ENCODE measurements at places on chromosomes 2 and 18.

DNA sequence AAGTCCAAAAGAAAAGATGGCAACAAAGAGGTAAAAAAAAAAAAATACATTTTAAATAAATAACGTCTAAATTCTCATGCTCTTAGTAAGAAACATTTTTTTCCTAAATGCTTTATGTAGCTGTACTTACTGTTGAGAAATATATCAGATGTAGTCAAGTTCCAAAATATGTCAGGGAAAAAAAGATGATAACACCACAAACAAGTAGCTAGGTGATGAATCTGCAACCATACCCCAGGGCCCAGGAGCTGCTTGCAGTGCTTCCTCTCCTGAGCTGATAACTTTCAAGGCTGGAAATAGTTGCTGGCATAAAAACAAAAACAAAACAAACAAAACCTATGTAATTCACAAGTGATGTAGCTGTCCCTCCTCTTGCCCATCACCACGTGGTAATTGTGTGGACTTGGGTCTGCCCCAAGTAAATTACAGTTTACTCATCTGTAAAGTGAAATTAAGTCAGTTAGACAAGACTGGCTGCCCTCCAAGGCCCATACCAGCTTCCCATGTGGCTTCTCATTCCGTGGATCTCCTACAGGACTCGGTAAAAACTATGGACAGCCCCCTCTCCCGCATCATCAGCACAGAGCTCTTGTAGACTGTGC lies 82.6 kb downstream of the SP100 start:
- no peak for DNase-seq

DNA sequence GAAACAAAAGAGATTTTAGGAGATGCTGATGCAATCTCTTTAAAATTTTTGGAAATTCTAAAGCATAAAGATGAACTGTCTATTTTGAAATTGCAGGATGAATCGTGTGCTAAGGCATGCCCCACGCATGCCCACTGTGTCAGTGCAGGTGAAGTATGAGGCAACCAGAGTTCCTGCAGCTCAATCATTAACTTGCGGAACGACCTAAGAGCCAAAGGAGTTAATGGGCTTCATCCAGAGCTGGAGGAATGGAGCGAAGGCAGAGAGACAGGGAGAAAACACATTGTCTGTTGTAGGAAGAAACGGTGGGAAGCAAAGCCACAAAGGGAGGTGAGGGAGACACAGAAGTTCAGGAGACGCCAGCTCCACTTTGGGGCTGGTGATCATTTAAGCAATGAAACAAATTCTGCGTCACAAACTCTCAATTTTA lies 265.2 kb downstream of the CCDC85A start:
- DNase-seq, result no peak

GRCh38 chr2:126863336-126864015 lies 35.2 kb upstream of the TEX51 start:
- DNase-seq, result no peak

- no peak for DNase-seq
Observed at GRCh38 chr2:181823405-181823804, 68.1 kb upstream of the ITPRID2 start.

- DNase-seq, result peak; percentile 52
Observed at GRCh38 chr2:41791523-41791922, 256.3 kb upstream of the PKDCC start.

DNA sequence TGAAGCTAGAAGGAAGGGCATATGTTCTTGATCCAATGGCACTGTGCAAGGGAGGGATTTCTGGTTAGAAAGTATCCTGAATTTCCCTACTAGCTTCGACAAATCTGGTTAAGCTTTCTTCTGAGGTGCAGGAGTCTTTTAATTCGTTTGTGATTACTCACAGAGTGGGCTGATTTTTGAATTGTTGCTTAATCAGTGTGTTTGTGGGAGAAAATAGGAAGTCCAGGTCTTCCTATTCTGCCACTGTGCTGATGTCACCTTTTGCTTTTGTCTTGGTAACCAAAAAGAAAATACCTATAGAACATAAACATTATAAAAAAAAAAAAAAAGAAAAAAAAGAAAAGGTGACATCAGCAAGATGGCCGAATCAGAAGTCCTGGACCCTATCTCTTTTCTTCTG lies 1008.6 kb downstream of the TSN start:
- DNase-seq, result no peak

GRCh38 chr2:1259746-1260145 lies 153.5 kb upstream of the TPO start:
- no peak for DNase-seq

GRCh38 chr2:40101131-40101575 lies 322.1 kb upstream of the THUMPD2 start:
- peak; percentile 68 for DNase-seq
